ENCODE measurements at places on chromosomes 7 and 10. TPM values are rescaled to one million over a fixed set of nuclear protein-coding genes. Genes with fewer than 3 reads are reported as not detected.

IDI2 gene
- not detected for total RNA-seq

ZNF746 gene
- total RNA-seq: 21.0 TPM

HNRNPH3 gene
- 18.2 TPM for total RNA-seq

FFAR4 gene
- total RNA-seq: not detected

GPRIN2 gene
- not detected for total RNA-seq

NPC1L1 gene
- total RNA-seq: not detected

RNLS gene
- total RNA-seq: 19.7 TPM

GPR146 gene
- 13.6 TPM for total RNA-seq

CCDC172 gene
- not detected for total RNA-seq

ZNF273 gene
- 2.3 TPM for total RNA-seq

GPR85 gene
- 0.39 TPM for total RNA-seq

TBX20 gene
- 53.6 TPM for total RNA-seq

GIMAP5 gene
- 1.4 TPM for total RNA-seq

CYP2C19 gene
- total RNA-seq: not detected

OR2A7 gene
- 0.20 TPM for total RNA-seq

FKBP6 gene
- total RNA-seq: not detected

FAM13C gene
- 6.1 TPM for total RNA-seq

ANKRD22 gene
- total RNA-seq: 0.44 TPM

GPR15LG gene
- not detected for total RNA-seq

HOXA4 gene
- not detected for total RNA-seq

PALD1 gene
- total RNA-seq: 2.8 TPM

CPVL gene
- total RNA-seq: 6.1 TPM

CCZ1B gene
- total RNA-seq: 29.5 TPM

FXYD4 gene
- not detected for total RNA-seq

SLC39A12 gene
- total RNA-seq: not detected

ACTR3C gene
- total RNA-seq: not detected

NACAD gene
- total RNA-seq: 1.7 TPM

C10orf67 gene
- total RNA-seq: not detected

LLCFC1 gene
- not detected for total RNA-seq

SVIL gene
- total RNA-seq: 86.8 TPM

ENO4 gene
- 0.20 TPM for total RNA-seq

NPFFR1 gene
- not detected for total RNA-seq

CPXM2 gene
- 0.75 TPM for total RNA-seq

DENND2A gene
- total RNA-seq: 3.2 TPM
